Esophagus mucosa (tissue), 1 donor: ENCODE measurements at places on chromosomes 12 and 14. TPM values are rescaled to one million over a fixed set of nuclear protein-coding genes. Genes with fewer than 3 reads are reported as not detected.
A peak's percentile ranks its signal among the peaks of the same experiment; 100 is the strongest.

EGLN3 gene
- total RNA-seq: 33.8 TPM

TPH2 gene
- total RNA-seq: not detected

TMEM179 gene
- total RNA-seq: not detected

- ATAC-seq: no peak
These were observed 76.4 kb downstream of the ZC3H14 start for GRCh38 chr14:88639221-88639620.

HOXC10 gene
- total RNA-seq: 0.64 TPM

KCNC2 gene
- total RNA-seq: not detected

DNA sequence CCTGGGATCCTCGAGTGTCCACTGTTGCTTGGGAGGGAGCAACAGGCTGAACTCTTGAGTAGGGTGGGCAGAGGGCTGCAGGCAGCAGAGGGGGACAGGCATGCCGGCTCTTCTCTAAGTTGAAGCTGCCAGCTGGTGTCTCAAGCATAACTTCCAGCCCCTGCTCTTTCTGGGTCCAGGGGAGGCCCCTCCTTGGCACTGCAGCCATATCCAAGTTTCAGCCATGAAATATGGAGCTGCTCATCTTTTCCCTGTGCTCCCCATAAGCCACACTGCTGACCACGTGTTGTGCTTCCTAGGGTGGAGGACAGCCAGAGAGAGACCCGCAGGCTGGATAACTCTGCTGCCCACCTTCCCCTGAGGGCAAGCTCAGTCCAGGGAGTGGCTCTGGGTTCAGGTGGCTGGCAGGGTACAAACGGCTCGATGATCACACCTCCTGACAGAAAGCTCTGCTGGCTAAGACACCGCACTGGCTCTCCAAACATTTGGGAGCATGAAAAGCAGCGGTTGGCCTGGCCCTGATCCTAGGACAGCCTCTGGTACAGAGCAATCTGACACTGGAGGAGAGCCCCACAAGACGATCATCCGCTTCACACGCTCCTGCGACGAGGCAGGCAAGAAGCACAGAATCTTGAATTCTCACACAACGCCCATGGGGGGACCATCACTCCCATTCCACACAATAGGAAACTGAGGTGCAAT is 79.6 kb downstream of the PITPNM2 start:
- ATAC-seq: no peak

DNA sequence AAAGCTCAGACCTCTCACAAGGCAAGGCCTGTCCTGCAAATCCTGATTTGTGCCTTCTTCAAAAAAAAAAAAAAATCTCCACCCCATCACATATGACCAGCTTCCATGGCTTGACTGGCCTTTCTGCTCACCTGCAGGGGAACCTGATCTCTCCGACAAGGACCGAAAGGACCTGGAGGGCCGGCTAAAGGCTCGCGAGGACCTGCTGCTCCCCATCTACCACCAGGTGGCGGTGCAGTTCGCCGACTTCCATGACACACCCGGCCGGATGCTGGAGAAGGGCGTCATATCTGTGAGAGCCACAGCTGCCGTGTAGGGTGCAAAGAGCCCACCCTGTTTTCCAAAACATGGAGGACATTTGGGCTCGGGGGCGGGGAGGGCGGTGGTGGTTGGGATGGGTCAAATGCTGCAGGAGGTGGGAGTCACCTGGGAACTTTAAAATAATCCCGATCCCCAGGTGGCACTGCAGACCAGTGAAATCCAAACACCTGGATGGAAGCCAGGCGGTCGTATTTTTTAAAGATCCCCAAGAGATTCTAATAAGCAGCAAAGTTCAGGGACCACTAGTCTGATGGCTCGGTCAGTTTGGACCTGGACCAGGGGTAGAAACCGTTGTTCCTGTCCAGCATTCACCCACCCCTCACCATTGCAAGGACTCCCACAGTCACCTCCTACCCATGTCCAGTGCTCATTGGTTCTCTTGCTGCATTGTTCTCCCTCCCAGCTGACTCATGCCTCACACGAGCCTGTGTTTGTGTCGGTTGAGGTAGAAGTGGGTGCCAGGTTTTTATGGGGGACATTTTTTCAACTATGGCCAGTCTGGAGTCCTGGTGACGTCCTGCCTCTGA is 44.8 kb downstream of the FOXN4 start:
- no peak for ATAC-seq

- peak; percentile 50 for ATAC-seq
These were observed 237.3 kb upstream of the GRIP1 start for GRCh38 chr12:66916189-66916588.

KRT83 gene
- total RNA-seq: not detected

- no peak for ATAC-seq
These were observed 222.6 kb downstream of the ACSS3 start for GRCh38 chr12:81300454-81300853.

- ATAC-seq: peak; percentile 80
These were observed at the start of gene BCL7A for GRCh38 chr12:122021822-122022392. Gene BCL7A, plus strand, starts transcription at chr12:122021884. Its CDS starts 208 bp downstream, at chr12:122022092.

- peak; percentile 92 for ATAC-seq
These were observed 1.0 kb upstream of the ATG14 start for GRCh38 chr14:55412676-55413075.

DNA sequence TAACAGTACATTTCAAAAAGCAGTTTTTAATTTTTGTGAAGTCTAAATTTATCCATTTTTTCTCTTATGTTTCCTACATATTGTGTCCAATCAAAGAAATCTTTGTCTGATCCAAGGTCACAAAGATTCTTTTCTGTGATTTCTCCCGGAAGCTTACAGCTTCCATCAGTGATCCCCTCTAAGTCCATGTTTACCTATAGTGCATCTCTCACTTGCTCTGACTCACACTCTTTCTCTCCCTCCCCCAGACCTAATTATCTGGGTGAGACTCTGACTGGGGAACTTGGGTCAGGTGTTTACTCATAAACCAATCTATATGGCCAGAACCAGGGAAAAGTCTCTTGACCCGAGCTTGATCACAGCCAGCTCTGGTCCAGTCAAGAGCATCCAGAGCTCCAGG is 224.4 kb downstream of the SPTSSA start:
- no peak for ATAC-seq

MYO1H gene
- 1.0 TPM for total RNA-seq

GRCh38 chr12:18151036-18151435 is 61.0 kb upstream of the RERGL start:
- no peak for ATAC-seq

GRCh38 chr14:59332727-59333126 is 132.5 kb downstream of the GPR135 start:
- ATAC-seq: peak; percentile 35

AKAP6 gene
- total RNA-seq: 4.4 TPM

GRCh38 chr12:91264178-91264577 is 81.6 kb upstream of the DCN start:
- ATAC-seq: no peak

- ATAC-seq: no peak
These were observed 28.5 kb downstream of the FAIM2 start for GRCh38 chr12:49875115-49875720.

DNA sequence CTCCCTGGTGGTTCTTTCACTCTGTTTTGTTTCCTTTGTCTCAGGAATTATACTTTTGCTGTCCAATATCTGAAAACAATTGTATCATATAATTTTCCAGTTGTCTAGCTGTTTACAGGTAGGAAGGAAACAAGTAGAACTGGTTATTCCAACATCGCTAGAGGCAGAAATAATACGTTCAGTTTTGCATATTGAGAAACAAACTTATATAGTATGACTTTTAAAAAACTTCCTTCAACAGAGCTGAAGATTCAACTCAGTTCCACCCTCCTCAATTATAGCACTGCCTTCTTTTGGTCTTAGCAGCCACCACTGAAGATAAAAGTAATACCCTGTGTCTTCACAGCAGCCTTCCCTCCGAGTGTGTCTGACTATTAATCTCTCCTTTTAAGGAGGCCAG is 214.3 kb downstream of the EFCAB11 start:
- ATAC-seq: peak; percentile 85

CELA1 gene
- not detected for total RNA-seq

- ATAC-seq: no peak
These were observed 3.7 kb upstream of the DENND5B start for GRCh38 chr12:31594681-31595080.

- no peak for ATAC-seq
These were observed 75.4 kb downstream of the WDR20 start for GRCh38 chr14:102215071-102215470.

DNA sequence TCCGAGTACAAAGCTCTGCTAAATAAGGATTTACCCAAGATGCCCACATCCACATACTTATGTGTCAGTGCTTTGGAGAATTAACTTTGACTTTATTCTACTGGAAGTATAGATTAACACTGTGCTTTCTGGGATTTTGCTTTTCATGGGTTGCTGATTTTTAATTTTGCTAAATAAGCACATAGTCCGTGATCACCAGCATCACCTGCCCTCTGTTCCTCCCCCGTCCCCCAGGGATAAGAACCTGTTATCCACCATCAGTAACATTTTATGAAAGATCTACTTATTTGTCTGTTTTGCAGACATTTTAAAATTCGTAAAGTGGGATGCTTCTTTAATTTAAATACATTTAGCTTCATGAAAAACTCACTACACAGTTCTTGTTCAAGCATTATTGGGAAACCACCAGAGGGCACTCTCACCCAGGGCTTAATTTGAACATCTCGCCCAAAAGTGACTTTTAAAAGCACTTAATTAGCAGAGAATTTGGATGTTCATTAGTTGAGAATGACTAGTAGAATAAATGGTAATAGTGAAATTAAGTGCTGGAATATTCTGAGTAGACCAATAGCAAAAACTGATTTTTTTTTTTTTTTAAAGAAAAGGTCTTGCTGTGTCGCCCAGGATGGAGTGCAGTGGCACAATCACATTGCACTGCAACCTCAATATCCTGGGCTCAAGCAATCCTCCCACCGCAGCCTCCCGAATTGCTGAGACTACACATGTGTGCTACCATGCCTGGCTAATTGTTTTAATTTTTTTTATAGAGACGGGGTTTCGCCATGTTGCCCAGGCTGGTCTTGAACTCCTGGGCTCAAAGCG is 35.7 kb downstream of the MRPL42 start:
- no peak for ATAC-seq

MBD6 gene
- total RNA-seq: 50.5 TPM

DNA sequence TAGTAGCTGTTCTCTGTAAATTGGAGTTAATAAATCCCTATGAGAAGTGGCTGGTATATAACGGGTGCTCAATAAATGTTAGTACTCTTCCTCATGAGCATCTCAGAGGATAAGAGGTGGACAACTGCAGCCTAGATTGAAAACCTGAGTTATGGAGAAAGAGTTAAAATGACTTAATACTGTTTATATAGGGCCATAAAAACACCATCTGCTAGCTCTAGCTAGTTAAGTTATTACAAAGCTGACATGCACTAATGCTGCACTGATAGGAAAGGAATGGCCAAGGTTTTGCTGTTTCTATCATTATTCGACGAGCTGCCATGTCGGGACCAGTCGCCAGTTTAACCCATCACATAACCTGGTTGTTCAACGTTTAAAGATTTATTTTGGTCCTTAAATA is 72.0 kb upstream of the SEL1L start:
- ATAC-seq: no peak

DNA sequence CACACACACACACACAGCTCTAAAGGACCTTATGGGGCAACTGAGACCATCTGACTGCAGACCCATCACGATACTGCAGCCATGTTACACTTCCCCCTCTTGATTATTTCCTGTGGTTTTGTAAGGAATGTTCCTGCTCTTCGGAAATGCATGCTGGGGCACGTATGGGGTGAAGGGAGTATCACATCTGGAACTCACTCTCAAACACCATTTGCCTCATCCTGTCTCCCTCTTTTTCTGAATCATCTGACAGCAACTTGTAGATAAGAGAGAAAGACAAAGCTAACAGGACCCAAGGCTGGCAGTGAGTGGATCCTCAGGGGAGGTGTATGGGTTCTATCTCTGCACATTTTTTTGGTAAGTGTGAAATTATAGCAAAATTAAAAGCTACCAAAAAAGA is 50.3 kb downstream of the RIMBP2 start:
- ATAC-seq: no peak

- ATAC-seq: no peak
These were observed 380.8 kb downstream of the EGLN3 start for GRCh38 chr14:33569821-33570687.

TRAF3 gene
- 15.1 TPM for total RNA-seq

DNA sequence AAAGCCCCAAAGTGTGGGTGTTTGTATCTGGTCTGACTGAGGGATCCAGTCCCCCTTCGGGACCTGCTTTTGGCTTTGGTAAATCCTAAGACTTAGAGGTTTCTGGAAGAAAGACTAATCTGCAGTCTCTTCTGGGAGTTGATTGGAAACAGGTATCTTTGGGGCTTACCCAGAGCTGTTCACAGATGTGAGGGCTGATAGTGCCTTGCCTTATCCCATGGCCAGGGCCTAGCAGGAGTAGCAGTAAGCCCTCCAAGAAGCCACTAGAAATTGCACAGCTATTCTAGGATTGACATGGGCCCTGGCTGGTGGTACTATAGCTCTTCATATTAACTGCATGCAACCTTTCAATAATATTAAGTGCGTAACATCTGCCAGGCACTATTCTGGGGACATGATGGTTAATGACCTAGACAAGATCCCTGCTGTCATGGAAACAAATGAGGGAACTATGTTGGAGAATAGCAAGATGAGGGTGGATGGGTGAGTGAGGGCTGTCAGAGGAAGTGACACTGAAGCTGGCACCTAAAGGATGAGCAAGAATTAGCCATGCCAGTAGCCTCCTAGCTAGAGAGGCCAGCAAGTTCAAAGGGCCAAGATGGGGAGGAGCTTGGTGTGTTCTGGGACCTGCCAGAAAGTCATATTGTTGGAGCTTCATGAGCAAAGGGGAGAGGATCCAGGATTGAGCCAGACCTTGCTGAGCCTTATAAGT is 71.7 kb downstream of the CRADD start:
- ATAC-seq: no peak
